ENCODE measurements at places on chromosomes 1 and 21.
A peak's percentile ranks its signal among the peaks of the same experiment; 100 is the strongest.

- DNase-seq, result no peak
Observed at GRCh38 chr21:45357436-45358260, 47.3 kb upstream of the COL18A1 start.

DNA sequence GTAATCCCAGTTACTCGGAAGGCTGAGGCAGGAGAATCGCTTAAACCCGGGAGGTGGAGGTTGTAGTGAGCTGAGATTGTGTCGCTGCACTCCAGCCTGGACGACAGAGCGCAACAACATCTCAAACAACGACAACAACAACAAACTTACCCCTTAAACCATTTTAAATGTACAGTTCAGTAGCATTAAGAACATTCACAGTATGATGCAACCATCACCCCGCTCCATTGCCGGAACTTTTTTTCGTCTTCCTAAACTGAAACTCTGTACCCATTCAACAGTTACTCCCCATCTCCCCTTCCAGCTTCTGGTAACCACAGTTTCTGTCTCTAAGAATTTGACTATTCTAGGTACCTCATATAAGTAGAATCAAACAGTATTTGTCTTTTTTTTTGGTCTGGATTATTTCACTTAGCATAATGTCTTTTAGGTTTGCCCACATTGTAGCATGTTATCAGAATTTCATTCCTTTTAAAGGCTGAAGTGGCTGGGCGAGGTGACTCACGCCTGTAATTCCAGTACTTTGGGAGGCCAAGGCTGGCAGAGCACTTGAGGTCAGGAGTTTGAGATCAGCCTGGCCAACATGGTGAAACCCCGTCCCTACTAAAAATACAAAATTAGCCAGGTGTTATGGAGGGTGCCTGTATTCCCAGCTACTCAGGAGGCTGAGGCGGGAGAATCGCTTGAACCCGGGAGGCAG, 19.6 kb downstream of the CA6 start:
- no peak for DNase-seq

DNA sequence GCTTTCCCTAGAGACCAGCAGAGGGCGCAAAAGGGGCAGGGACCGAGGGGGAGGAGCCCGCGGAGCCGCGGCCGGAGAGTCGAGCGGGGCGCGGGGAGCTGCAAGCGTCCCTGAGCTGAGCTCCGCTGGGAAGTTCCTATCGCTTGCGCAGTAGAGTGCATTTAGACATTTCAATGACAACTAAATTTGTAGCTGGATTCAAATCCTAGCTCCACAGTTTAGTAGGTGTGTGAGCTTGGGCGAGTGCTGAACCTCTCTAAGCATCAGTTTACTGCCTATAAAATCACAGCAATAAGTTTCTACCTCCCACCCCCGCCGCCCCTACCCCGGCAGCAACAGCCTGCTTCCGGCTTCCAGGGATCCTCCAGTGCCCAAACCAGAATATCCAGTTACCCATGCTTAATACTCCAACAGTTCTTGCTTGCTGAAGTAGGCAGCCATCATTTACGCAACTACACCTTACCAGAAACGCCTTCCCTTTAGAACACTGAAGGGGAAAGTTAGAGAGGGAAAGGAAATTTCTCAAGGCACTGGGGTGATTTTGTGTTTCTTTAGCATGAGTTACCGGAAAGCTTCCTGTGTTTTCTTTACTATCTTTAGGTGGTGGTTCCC, 9.1 kb downstream of the TLR5 start:
- DNase-seq, result peak; percentile 74

- DNase-seq, result no peak
Observed at GRCh38 chr21:33428669-33429068, 25.5 kb downstream of the IFNGR2 start.

DNA sequence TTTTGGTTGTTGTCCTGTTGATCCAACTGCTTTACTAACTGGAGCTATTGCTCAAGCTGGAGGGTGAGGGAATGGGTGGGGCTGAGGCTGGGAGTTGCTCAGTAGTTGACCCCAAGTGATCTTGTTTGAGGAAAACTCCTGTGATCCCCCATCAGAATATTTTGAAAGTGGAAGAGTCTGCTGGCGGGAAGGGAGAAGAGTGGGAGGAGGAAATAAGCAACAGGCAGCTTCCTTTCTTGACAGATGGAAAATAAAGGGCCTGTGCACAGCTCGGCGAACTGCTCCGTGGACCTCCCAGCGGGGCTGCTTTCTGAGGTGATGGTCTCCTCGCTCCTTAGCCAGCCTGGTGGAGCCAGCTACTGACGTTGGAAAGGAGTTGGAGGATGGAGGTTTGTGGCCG, 199.1 kb upstream of the LMO4 start:
- no peak for DNase-seq

DNA sequence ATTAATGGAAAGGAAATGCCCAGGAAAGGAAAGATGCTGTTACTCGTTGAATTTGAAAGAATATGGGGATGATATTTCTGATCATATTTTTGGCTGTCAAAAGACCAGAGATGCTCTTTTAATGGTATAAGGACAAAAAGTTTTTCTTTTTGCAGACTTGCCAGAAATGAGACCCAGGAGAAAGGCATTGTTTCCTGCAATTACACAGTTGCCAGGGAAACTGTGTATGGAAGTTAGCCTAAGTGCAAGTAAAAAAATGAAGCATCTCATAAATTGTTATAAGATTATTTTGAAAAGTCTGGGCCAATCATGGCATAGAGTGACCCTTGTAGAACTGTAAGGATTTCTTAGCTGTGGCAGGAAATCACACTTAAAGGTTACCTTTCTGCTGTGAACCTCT, 155.7 kb upstream of the BEND5 start:
- no peak for DNase-seq

GRCh38 chr21:35697321-35697808, 363.0 kb downstream of the SETD4 start:
- no peak for DNase-seq

- DNase-seq, result no peak
Observed at GRCh38 chr21:31967334-31967733, 94.5 kb downstream of the HUNK start.

Measured in activated T-cell treated with anti-CD3 and anti-CD28 coated beads for 48 hours (primary cell).